ENCODE measurements at places on chromosomes 2 and 18. TPM values are rescaled to one million over a fixed set of nuclear protein-coding genes. Genes with fewer than 3 reads are reported as not detected.

Gene PROM2
- 1.6 TPM for total RNA-seq

Gene TTL
- total RNA-seq, result 50.7 TPM

Gene PID1
- total RNA-seq, result 3.6 TPM

Gene SIX2
- 0.58 TPM for total RNA-seq

Gene RUFY4
- total RNA-seq, result not detected

Gene FHL2
- total RNA-seq, result 598 TPM

Gene POMC
- 1.9 TPM for total RNA-seq

GRCh38 chr2:196136151-196136550 lies 35.2 kb downstream of the STK17B start:
- DNase-seq, result no peak
- H3K36me3 ChIP-seq, result peaks cover 78% of the 10 kb centered on the region
- no peak overlapping the region for H3K27ac ChIP-seq
- no peak overlapping the region for H3K4me3 ChIP-seq
- no peaks in the 10 kb centered on the region for H3K4me1 ChIP-seq

GRCh38 chr2:10089565-10090190 lies 9.5 kb upstream of the CYS1 start:
- H3K27me3 ChIP-seq, result peaks cover 75% of the 10 kb centered on the region
- H3K4me1 ChIP-seq, result peaks cover 6% of the 10 kb centered on the region
- DNase-seq, result no peak

DNA sequence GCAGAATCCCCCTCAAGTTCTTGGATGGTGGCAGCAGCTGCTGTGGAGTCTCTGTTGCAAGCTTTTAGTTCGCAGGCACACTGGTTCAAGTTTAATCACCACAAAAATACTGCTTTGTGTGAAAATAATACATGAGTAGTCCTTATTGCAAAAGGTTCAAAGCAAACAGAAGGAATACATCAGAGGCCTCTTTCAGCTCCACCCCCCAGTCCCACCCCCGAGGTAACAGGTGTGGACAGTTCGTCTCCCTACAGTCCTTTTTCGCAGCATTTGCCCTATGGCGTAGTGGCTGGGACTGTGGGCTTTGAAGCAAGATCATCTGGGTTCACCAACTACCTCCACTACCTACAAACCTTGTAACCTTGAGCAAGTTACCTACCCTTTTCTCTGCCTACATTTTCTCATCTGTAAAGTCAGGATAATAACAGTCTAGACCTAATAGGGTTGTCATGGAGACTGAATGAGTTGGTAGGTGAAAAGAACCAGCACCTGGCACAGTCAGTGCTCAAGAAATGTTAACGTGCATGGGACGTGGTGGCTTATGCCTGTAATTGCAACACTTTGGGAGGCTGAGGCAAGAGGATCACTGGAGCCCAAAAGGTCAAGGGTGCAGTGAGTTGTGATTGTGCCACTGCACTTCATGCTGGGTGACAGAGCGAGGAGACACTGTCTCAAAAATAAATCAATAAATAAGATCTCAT lies 61.7 kb downstream of the TCF7L1 start:
- H3K36me3 ChIP-seq, result no peaks in the 10 kb centered on the region
- H3K27ac ChIP-seq, result no peak overlapping the region
- H3K4me1 ChIP-seq, result no peaks in the 10 kb centered on the region
- no peak for DNase-seq
- H3K4me3 ChIP-seq, result no peak overlapping the region

- no peaks in the 10 kb centered on the region for H3K4me1 ChIP-seq
- no peak overlapping the region for H3K27ac ChIP-seq
- no peaks in the 10 kb centered on the region for H3K36me3 ChIP-seq
- no peak for DNase-seq
Observed at GRCh38 chr2:106631281-106631680, 144.1 kb downstream of the CD8B2 start.

DNA sequence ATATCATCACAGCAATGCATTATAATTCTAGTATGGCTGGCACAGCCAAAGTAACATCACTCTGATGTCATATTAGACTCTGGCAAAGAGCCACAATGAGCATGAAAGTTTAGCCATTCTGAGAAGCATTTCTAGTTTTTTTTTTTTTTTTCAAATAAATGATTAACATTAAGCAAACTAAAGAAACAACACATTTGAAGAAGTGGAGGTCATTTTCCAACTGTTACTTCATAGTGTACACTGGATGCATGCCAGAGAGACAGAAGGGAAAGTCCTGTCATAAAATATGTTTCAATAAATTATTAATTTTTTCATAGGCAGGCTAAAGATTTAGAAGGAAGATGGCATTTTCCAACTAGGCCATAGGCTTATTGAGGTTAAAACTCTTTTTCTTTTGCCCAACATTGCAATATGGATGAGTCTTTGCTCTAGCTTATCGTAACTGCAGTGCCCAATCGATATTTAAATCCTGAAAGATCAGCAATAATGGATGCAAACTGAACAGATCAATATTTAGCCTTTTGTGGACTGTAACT lies 1630.4 kb upstream of the ACVR2A start:
- DNase-seq, result no peak
- H3K27me3 ChIP-seq, result no peaks in the 10 kb centered on the region
- no peak overlapping the region for H3K4me3 ChIP-seq
- H3K36me3 ChIP-seq, result no peaks in the 10 kb centered on the region
- no peak overlapping the region for H3K27ac ChIP-seq

DNA sequence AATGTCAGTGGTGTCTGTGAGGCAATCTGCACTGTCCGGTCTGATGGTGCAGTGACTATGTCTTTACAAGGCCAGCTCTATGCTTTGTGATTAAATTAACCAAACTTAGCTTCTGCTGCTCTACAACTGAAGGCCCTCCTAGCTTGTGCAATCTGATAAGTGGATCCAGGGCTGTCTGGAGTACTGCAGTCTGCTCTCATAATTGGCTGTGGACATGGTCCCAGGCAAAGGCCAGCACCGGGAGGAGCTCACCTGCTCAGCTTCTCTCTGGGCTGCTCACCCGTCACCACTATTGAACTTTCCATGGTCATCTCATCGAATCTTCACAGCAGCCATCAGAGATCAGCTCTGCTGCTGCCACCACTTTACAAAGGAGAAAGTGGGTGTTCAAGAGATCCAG lies 13.0 kb upstream of the APCDD1 start:
- H3K4me3 ChIP-seq, result no peak overlapping the region
- H3K36me3 ChIP-seq, result no peaks in the 10 kb centered on the region

DNA sequence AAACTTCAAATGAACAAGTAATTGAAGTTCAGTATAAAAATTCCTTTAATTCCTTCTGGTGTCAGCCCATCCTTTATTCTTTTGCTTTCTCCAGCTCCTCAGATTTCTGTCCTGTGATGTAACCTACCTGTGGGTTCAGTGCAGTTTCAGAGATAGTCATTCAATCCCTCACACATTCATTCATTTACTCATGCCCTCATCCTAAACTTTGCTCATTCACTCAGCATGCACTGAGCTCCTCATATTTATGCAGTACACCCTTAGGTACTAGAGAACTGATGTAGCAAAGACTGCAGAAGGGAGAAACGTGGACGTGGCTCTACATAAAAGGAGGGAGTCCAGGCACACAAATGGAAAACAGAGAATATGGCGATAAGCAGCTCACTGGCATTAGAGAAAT lies 45.3 kb upstream of the STAT1 start:
- no peak overlapping the region for H3K4me3 ChIP-seq
- no peak overlapping the region for H3K27ac ChIP-seq
- H3K36me3 ChIP-seq, result no peaks in the 10 kb centered on the region

DNA sequence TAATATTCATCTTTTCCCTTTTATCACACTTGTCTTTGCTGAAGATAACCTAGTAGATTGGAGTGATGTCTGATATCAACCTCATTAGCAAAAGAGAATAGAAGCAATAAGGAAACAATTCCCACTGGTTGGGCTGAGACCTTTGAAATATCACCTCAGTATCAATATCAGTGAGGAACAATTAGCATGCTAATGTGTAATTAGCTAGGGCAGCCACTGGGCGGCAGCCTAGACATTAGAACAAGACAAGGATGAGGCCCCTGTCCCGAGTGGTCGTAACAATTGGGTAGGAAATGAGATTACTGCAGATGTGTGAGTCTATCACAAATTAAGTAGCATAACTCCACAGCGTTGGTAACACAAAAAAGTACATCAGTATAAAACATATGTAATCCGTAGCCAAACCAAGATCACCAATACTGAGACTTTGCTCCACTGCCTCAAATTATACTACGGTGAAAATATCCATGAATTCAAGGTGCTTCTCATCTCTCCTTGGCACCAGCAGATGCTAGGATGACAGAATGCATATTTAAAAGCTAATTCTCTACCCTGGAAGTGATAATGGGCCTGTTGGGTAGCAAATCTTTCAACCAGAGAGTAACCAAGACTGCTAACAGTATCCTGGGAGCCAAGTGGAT lies 99.1 kb downstream of the ALPK2 start:
- H3K27me3 ChIP-seq, result no peaks in the 10 kb centered on the region
- DNase-seq, result peak; percentile 41
- peaks cover 5% of the 10 kb centered on the region for H3K4me1 ChIP-seq
- no peaks in the 10 kb centered on the region for H3K36me3 ChIP-seq
- no peak overlapping the region for H3K4me3 ChIP-seq

GRCh38 chr18:28065793-28066186 lies 111.1 kb downstream of the CDH2 start:
- H3K27ac ChIP-seq, result no peak overlapping the region
- no peaks in the 10 kb centered on the region for H3K36me3 ChIP-seq
- H3K4me3 ChIP-seq, result no peak overlapping the region
- no peak for DNase-seq

DNA sequence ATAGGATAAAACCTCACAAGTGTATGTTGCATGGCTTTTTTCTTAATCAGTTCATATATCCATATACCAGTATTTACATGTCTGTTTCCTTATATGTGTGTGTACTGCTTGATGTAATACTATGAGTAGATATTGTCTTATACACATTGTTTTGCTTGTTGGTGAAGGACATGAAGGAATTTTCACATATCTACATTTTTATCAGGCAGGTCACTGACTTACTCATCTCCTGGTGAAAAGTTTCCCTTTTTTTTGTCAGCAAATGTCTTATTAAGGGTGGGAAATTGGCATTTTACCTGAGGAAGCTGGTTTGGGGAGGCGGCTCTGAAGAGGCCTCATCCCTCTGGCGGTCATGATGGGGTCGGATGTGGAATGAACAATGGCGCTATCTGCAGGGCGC lies 61.4 kb upstream of the LYPD1 start:
- H3K27ac ChIP-seq, result no peak overlapping the region
- no peak for DNase-seq
- H3K36me3 ChIP-seq, result no peaks in the 10 kb centered on the region
- no peaks in the 10 kb centered on the region for H3K27me3 ChIP-seq
- no peaks in the 10 kb centered on the region for H3K4me1 ChIP-seq

DNA sequence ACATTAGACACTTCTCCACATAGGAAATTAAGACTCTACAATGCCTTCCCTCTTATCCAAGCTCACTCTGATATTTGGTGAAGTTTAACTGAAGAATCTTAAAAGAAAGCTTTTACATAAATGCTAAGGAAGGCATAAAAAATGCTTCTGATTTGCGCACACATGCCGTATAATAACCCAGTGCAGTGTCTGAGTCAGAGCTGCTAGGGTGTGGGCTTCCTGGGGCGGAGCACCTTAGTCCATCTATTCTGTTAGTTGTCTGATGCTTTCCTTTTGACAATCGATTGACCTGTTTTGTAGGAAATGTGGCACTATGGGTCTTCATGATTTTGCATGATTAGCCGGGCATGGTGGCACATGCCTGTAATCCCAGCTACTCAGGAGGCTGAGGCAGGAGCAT lies 231.5 kb downstream of the AFF3 start:
- H3K27me3 ChIP-seq, result no peaks in the 10 kb centered on the region
- no peak overlapping the region for H3K4me3 ChIP-seq
- H3K4me1 ChIP-seq, result no peaks in the 10 kb centered on the region
- no peak overlapping the region for H3K27ac ChIP-seq
- DNase-seq, result no peak

GRCh38 chr2:10151462-10151861 lies 28.9 kb downstream of the RRM2 start:
- no peaks in the 10 kb centered on the region for H3K4me1 ChIP-seq
- no peak for DNase-seq
- no peak overlapping the region for H3K27ac ChIP-seq
- H3K27me3 ChIP-seq, result no peaks in the 10 kb centered on the region
- no peak overlapping the region for H3K4me3 ChIP-seq
